ENCODE measurements at places on chromosomes 13 and 19. TPM values are rescaled to one million over a fixed set of nuclear protein-coding genes. Genes with fewer than 3 reads are reported as not detected.

CHST8 gene
- total RNA-seq = not detected

ZNF208 gene
- total RNA-seq = 0.85 TPM

EFNA2 gene
- total RNA-seq = 34.1 TPM

DNA sequence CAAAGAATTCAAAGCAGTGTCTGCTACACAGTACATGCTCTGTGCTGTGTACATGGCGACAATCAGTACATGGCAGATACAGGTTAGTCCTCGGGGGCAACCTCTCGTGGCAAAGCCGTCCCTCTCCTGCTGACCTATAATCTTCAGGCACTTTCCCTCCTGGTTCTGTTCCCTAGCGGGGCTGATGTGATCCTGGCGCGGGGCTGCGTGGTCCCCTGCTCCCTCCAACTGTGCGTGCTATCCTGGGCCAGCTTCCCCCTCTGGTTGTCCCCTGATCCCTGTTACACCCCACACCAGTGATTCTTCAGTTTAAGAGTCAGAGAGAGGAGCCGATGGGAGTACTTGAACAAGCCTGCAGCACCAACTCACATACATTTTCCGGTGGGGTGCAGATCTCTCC lies 12.1 kb downstream of the MAG start:
- H3K27me3 ChIP-seq = no peaks in the 10 kb centered on the region
- no peak overlapping the region for H3K27ac ChIP-seq
- no peak for DNase-seq
- no peaks in the 10 kb centered on the region for H3K4me1 ChIP-seq
- no peaks in the 10 kb centered on the region for H3K36me3 ChIP-seq
- H3K4me3 ChIP-seq = no peak overlapping the region

DNA sequence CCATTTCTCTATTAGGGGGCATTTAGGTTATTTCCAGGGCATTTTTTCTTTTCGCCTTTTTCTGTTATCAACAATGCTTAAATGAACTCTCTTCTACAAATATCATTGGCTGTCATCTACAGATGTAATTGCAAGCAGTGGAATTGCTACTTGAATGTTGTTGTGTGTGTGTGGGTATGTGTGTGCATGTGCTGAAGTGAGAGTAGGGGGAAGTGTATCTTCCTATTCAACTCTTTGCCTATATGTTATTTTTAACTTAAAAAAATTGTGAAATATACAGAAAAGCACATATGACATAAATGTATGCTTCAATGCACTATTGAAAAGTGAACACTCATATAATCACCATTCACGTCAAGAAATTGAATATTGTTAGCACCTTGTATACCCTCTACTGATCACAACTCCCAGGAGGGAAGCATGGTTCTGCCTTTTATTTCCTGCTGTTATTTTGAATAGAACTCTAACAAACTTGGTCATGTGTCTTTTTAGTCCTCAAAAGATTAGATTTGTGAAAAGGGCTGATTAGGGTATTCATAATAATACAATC lies 24.7 kb downstream of the WDFY2 start:
- no peaks in the 10 kb centered on the region for H3K4me1 ChIP-seq
- no peak overlapping the region for H3K27ac ChIP-seq
- no peak overlapping the region for H3K4me3 ChIP-seq
- H3K36me3 ChIP-seq = no peaks in the 10 kb centered on the region

- H3K36me3 ChIP-seq = no peaks in the 10 kb centered on the region
- no peaks in the 10 kb centered on the region for H3K27me3 ChIP-seq
- no peak overlapping the region for H3K4me3 ChIP-seq
- H3K27ac ChIP-seq = no peak overlapping the region
Measured at GRCh38 chr13:111852725-111853518, 214.0 kb upstream of the SOX1 start.

DNA sequence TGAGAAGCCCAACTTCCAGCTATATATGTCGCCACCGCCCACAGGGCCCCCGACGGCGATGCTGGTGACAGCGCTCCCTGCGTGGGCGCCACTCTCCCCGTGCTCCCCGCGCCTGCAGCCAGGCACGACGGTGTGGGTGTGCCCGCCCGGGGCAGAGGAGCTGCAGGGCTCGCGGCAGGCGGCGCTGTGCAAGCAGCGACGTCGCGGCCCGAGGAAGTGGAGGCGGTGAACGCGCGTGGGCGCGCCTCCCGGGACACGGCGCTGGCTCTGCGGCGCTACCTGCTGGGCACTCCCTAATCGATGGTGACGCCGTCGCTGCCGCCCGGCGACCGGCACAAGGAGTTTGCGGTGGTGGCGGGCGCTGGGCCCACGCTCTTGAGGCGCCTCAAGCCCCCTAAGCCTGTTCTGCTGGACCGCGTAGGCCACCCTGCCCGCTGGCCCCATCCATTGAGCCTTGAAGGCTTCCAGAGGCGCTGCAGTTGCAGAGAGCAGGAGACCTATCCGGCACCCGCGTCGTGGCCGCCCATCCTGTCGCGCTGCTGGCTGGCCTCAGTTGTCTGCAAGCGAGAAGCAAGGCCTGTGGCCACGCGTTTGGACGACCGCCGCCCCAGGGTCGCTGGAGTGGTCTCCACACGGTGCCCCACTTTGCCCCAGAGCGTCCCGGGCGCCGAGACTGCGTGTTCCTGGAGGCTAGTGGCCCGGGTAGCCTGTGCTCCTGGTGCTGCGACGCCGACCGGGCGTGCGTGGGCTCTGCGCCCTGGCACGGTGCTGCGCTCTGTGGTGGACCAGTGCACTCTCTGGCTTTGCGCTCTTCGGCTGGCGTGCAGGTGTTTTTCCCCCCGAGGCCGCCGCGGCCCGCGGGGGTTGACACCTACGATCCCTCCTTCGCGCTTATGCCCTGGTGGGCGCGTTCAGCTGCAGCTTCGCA lies 23.1 kb downstream of the LRFN3 start:
- no peak overlapping the region for H3K27ac ChIP-seq
- peaks cover 10% of the 10 kb centered on the region for H3K4me1 ChIP-seq
- H3K4me3 ChIP-seq = peak overlapping the region; percentile 11
- DNase-seq = peak; percentile 66
- H3K36me3 ChIP-seq = no peaks in the 10 kb centered on the region

DNA sequence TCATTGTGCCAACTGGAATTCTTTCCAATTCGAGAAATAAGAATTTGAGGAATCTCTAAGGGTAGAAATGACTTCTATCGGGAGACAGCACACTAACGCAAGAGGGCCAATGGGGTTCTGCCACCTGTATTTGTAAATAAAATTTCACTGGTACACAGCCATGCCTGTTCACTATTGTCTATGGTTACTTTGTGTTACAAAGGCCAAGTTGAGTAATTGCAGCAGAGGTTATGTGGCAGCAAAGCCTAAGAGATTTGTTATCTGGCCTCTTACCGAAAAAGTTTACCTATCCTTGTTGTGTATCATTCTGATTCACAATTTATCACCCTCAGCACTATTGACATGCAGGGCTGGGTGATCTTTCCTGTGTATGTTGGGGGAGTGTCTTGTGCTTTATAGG lies 278.0 kb downstream of the KLF5 start:
- no peaks in the 10 kb centered on the region for H3K36me3 ChIP-seq
- DNase-seq = no peak
- H3K4me1 ChIP-seq = no peaks in the 10 kb centered on the region

GRCh38 chr19:52735734-52736133 lies 890 bp upstream of the ZNF611 start:
- H3K4me3 ChIP-seq = no peak overlapping the region
- H3K27me3 ChIP-seq = no peaks in the 10 kb centered on the region
- H3K27ac ChIP-seq = peak overlapping the region; percentile 84
- no peaks in the 10 kb centered on the region for H3K36me3 ChIP-seq
- H3K4me1 ChIP-seq = no peaks in the 10 kb centered on the region

- no peak overlapping the region for H3K27ac ChIP-seq
- no peaks in the 10 kb centered on the region for H3K27me3 ChIP-seq
- H3K36me3 ChIP-seq = no peaks in the 10 kb centered on the region
- peaks cover 54% of the 10 kb centered on the region for H3K4me1 ChIP-seq
Measured at GRCh38 chr19:16581971-16582343, 9.7 kb upstream of the SLC35E1 start.

DNA sequence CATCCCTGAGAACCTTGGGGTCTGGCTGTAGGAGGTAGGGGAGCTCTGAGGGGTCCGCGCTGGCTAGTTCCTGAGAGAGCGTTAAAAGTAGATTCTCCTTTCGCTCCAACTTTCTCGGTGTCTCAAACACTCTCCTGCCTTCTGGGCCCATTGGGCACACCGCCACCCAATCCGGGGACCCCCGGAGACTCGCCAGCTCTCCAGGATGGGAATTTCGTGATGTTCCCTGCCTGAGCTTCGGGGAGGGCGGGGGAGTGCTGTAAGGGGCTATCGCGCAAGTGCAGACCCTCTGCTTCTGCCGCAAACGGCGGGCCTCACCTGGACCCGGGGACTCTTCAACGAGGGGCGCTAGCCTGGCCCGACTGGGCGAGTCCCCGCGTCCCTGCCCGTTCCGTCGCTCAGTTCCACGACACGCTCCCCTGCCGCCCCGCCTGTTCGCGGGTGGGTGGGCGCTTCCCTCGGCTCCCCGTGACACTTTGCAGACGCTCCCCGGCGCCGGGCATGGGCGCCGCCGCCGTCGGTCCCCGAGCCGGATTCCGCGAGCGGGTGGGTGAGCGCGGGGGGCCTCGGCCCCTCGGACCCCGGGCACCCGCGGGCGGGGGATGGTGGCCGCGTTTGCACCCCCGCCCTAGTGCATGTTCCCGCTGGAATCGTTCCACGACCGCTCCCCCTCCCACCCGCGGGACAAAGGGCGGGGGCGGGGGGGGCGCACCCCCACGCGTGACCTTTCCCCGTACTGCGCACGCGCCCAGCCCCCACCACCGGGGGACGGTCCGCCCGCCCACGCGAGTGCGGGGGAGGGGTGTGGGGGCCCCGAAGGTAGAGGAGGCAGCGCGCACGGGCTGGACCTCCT lies at the start of gene CCDC106:
Gene CCDC106 (plus strand): TSS at position 481 of the 853 bp plus-strand sequence. CDS start 835 bp downstream, outside the sequence.
- peak; percentile 81 for DNase-seq
- H3K4me3 ChIP-seq = peak within 1 kb of the TSS; percentile 78
- H3K27ac ChIP-seq = peak within 1 kb of the TSS; percentile 80
- no peaks in the 10 kb centered on the region for H3K27me3 ChIP-seq
- H3K4me1 ChIP-seq = peaks cover 34% of the 10 kb centered on the region

- no peak overlapping the region for H3K27ac ChIP-seq
- no peaks in the 10 kb centered on the region for H3K27me3 ChIP-seq
- no peak for DNase-seq
- H3K4me3 ChIP-seq = no peak overlapping the region
Measured at GRCh38 chr19:51185069-51185867, 39.6 kb upstream of the CD33 start.

All from Peyer's patch (tissue), 4 donors.